ENCODE measurements at places on chromosomes 1 and 21.

- no peak for DNase-seq
Measured at GRCh38 chr1:22332795-22333499, 118.7 kb upstream of the ZBTB40 start.

DNA sequence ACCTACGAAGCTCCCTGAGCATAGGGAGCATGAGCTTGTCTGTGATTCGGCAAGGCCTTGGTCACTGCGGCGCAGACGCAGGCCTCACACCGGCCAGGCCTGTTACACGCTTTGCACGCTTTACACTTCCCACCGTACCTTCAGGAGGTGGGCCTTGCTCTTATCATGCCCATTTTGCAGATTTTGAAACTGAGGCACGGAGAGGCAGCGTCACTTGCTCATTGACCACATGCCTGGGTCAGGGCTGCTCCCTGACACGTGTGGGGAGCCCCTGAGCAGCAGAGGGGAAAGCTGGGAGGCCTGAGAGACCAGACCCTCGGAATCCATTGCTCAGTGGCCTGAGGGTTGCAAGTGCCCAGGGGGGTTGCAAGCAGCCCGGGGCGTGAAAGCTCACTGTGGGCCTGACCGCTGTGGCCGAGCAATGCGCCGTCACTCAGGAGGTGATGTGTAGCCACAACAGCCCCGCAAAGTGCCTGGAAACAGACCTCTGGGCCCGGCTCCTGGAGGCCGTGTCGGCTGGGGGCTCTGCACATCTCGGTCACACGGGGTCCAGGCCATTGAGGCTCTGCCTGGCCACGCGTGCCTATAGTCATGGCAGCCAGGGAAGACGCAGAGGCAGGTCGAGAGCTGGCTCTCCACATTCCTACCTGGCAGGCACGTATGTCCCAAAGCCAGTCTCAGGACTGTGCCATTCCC lies 6.9 kb downstream of the ARHGEF16 start:
- no peak for DNase-seq

DNA sequence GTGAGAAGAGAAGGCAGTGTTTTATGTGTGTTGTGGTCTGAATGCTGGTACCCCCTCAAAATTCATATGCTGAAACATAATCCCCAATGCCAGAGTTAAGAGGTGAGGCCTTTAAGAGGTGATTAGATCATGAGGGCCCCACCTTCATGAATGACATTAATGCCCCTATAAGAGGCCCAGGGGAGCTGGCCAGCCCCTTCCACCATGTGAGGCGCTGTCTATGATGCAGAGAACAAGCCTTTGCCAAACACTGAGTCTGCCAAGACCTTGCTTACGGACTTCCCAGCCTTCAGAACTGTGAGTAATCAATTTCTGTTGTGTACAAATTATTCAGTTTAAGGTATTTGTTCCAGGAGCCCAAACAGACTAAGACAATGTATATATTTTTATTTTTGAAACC lies 20.2 kb downstream of the CAPZB start:
- no peak for DNase-seq

- peak; percentile 53 for DNase-seq
Measured at GRCh38 chr1:59926381-59927123, at the start of gene CYP2J2. Gene CYP2J2, minus strand, starts transcription at chr1:59926773. Its CDS starts 27 bp downstream, at chr1:59926746.

GRCh38 chr1:29712284-29712651 lies 475.9 kb downstream of the PTPRU start:
- DNase-seq: no peak

DNA sequence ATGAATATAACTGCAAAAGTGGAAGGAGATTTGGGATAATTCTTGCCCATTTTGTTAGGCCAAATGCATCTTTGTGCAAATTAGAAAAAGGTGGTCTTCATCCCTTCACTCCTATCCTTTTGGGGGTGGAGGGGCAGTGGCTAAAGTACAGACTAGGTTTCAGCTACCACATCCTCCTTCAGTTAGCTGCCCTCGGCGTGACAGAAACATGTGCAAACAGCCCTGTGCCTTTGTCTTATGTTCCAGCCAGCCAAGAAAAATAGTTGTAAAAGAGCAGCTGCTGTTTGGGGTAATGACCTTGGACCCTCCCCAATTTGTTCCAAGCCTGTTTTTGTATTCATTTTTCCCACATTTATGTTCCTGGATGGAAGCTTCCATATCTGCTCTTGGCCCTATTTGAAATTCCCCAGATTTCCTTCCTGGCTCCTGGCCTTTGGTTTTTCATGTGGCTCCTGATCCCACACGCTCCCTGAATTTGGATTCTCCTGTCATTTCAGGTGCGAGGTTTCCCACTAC lies 8.3 kb upstream of the LGALS8 start:
- DNase-seq: no peak

DNA sequence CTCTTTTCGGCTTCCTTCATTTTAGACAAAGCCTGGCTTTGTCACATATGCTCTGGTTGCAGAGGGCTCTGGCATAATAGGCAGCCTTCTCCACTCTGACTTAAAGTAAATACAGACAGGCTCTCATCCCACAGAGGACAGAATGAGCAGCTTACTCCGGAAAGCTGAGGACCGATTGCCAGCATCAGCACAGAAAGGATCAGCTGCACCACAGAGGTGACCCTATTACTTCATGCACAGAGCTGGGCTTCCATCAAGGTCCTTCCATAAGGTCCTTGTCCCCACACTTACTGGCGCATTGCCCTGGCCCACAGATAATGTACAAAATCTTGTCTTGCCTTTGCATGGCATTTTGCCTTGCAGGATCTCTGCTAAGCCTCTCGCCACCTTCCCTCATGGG lies 67.6 kb downstream of the SEC16B start:
- no peak for DNase-seq

DNA sequence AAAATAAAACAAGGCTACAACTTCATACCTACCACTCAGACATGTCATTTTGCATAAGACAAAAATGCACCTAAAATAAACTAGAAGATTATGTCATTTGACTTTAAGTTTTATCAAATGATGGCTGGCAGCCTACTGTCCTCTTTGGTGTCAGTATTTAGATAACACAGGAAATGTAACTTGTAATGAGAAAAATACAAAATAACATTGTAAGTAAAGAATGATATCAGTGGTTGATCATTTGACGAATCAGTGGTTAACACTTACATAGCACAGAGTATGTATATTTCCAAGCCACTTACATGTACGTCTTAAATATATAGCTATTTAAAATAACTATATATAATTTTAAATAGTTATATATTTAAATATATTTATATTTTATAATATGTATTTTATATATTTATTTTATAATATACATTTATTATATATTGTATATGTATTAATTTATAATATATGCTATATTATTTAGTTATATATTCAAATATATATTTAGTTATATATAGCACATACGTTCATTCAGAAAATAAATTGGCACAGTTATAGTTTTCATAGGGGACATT lies 44.1 kb downstream of the ZNF678 start:
- DNase-seq: no peak

DNA sequence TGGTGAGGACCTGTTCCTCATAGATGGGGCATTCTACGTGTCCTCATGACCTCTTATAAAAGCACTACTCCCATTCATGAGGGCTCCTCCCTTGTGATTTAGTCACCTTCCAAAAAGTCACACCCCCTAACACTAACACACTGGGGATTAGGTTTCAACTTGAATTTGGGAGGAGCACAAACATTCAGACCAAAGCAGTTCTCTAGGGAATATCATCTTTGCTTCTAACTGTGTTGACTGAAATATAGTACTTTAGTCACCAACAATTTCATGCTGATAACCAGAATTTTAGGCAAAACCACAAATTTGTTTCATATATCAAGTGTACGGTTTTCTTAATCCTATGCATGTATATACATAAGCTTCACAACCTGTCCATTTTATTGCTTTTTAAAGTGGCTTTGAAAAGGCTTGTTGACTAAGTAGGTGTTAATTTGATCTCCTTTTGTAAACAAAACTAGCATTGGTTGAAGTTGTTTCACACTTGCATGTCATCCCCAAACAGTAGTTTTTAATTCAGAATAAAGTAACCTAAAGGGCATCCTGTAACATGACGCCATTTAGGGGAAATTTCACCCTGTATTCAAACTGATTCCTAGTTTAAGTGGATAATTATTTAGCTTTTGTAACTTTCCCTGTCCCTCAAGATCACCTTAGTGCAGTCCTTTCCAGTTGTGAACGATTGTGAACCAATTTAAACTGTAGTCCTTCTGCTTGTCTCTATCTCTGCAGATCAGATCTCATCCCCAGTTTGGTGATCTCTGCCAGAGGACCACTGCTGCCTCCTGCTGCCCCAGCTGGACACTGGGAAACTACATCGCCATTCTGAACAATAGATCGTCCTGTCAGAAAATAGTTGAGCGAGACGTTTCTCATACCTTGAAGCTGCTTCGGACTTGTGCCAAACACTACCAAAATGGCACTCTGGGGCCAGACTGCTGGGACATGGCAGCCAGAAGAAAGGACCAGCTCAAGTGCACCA lies 141.1 kb downstream of the TLR5 start:
- peak; percentile 41 for DNase-seq

DNA sequence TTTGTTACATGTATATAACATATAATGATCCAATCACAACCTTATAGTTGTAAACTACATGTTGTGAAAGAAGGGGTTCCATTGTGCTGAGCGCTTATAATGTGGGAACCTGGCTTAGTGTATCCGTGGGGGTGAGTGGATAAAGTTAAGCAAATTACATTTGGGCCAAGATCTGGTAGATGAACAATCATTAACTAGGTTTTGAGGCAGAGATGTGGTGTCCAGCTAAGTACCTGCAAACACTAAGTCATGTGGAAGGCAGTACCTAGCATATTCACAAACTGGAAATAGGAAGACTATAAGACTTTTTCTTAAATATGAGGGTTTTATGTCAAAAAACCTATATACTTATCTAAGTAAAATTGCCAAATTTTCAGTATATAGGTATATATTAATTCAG lies 167.2 kb upstream of the PDE4B start:
- no peak for DNase-seq

GRCh38 chr1:42730988-42731387 lies 9.0 kb downstream of the CLDN19 start:
- DNase-seq: no peak

GRCh38 chr1:51697166-51697565 lies 80.3 kb downstream of the OSBPL9 start:
- no peak for DNase-seq

All from fibroblast of skin of back (primary cell).